GM04504 (cell line): ENCODE measurements at places on chromosomes 5 and 9.

GRCh38 chr5:141155540-141156374 lies 5.9 kb downstream of the PCDHB6 start:
- no peak for DNase-seq

GRCh38 chr5:107542428-107542827 lies 128.3 kb downstream of the EFNA5 start:
- DNase-seq = peak; percentile 38

GRCh38 chr9:87135074-87135473 lies 187.8 kb upstream of the GAS1 start:
- DNase-seq = no peak

- no peak for DNase-seq
Measured at GRCh38 chr5:137176609-137177008, 322.5 kb downstream of the SPOCK1 start.

GRCh38 chr9:136289651-136290507 lies 14.0 kb downstream of the CCDC187 start:
- DNase-seq = no peak

GRCh38 chr9:113559834-113560800 lies 96.6 kb downstream of the RGS3 start:
- DNase-seq = no peak

- DNase-seq = no peak
Measured at GRCh38 chr5:77077829-77078176, 9.3 kb downstream of the ZBED3 start.

- DNase-seq = no peak
Measured at GRCh38 chr5:14148890-14149671, 5.9 kb downstream of the TRIO start.

GRCh38 chr9:137241490-137242268 lies 592 bp downstream of the TUBB4B start:
- DNase-seq = no peak

- DNase-seq = no peak
Measured at GRCh38 chr9:113569472-113570060, 106.0 kb downstream of the RGS3 start.

GRCh38 chr9:12856603-12857002 lies 81.8 kb downstream of the LURAP1L start:
- DNase-seq = no peak

- no peak for DNase-seq
Measured at GRCh38 chr9:79623799-79624721, 52.3 kb downstream of the TLE4 start.

GRCh38 chr5:162990856-162991497 lies 446.4 kb upstream of the CCNG1 start:
- no peak for DNase-seq

GRCh38 chr5:138350563-138350890 lies 2.0 kb upstream of the KDM3B start:
- DNase-seq = no peak

GRCh38 chr9:71604197-71605063 lies 163.9 kb downstream of the CEMIP2 start:
- peak; percentile 37 for DNase-seq

DNA sequence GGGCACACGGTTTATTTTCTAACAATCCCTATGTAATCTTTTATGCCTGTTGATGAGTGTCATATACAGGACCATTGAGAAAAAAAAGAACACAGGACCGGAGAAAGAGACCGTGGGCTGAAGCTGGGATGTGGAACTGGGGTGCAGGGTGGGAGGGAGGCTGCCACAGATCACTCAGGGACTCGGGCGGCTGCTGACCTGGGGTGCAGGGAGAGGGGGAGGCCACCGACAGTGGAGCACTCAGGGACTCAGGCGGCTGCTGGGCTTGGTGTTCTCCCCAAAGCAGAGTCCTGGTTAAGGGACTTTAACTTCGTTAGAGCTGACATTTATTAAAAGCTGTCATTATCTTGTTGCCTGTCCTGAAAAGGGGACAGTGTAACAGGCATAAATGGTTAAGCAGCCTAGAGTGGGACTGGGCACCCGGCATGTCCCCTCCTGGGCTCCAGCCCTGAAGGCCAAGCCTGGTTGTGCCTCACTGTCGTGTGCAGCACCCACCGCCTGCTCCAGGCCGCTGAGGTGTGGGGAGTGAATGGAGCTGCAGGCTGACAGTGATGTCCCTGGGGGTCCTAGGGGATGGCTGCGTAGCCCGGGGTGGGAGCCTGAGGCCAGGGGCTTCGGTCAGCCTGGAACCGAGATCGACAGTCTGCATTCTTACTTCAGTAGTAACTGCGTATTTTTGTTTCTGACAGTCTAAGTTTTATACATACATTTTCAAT lies 14.0 kb downstream of the NDUFS6 start:
- no peak for DNase-seq

GRCh38 chr5:145375521-145375920 lies 459.6 kb downstream of the PRELID2 start:
- no peak for DNase-seq

DNA sequence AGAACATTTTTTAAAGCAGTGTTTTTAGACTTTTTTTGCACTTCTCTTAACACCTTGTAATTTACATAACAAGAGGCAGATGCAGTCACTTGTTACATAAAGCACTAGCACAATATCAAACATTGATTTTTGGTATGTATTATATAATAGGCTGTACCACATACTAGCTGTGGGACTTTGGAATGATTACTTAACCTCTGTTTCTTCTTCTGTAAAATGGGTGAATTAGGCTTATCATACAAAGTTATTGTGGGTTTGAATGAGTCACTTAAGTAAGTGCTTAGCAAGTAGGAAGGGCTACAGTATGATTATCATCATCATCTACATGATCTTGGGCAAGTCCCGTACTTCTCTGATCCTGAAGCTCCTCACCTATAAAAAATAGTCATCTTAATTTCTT lies 2.1 kb downstream of the FAM81B start:
- DNase-seq = no peak

DNA sequence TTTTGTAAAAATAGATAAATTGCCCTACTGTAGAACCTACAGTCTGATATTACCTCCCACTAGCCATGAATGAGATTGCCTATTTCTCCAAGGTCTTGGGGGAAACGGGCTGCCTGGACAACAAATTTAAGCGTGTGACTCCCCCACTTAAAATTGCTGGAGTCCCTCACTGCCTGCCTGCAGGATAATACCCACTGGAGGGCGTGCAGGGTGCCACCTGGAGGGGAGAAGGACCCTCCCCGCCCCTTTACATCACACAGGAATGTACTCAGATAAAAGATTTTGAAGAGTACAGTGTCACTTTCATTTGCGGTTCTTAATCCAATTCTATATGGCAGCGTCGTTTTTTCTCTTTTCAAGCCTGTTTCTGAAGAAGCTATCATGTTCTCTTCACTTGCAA lies 6.2 kb upstream of the TRIM7 start:
- DNase-seq = no peak

DNA sequence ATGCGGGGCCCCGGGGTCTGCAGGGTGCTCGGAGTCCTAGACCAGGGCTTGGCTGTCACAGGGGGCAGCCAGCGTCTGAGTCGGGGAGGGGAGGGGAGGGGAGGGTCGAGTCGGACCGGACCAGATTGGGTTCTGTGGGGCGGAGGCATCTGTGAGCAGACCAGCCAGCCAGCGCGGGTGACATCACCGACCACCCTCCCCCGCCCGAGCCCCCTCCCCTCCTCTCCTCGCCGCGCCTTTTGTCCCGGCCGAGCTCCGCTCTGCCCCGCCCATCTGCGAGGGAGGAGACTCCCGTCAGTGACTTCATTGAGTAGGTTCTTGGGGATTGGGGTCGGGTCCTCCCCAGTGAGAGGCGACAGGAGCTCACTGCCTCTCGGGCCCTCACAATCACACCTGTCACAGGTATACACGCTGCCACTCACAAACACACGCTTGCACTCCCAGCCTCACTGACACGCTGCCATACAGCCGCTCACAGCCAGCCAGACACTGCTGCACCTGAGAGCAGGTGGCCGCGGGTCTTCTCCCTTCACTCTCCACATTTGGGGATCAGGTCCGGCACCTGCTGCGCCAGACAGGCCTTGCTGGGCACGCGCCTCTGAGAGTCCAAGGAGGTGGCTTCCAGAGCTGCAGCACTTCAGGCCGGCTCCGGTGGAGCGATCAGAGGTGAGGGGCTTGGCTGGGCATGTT lies 546 bp downstream of the DNAJB5 start:
- DNase-seq = no peak

DNA sequence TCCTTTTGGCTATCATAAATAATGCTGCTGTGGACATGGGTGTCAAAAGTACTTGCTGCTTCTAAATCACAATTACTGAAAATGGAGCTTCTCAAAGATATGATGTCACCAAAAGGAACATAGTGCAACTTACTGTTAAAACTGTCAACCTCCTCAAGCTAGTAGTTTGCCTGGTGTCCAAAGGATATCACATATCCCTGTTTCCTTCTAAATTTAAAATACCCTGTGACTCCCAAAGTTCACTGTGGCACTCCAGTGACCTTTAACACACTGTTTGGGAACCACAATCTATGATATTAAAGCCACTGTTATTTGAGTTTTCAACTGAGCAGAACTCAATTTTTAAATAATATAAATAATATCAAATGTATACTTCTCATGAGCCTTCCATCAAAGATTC lies 18.2 kb downstream of the GLIS3 start:
- no peak for DNase-seq

DNA sequence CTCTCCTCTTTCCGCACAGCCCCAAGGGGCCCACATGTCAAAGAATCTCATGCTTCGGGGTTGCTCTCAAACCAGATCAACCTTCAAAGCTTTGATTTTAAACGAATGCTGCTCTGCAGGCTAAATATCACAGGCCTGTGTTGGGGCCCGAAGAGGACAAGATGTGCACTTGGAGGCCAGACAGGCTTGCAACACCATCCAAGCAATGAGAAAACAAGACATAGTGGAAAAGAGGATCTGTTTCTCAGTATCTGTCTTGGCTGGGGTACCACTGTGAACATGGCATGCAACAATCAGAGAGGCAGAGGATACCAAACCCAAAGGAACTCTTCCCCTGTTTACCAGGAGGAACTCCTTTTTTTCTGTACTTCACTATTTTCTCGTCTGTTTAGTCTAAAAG lies 321.8 kb downstream of the SLIT3 start:
- DNase-seq = no peak

- DNase-seq = no peak
Measured at GRCh38 chr9:33638391-33638915, 114.4 kb downstream of the ANKRD18B start.

GRCh38 chr5:11617080-11617479 lies 287.2 kb downstream of the CTNND2 start:
- DNase-seq = no peak

GRCh38 chr5:61334868-61335615 lies 3.0 kb downstream of the ZSWIM6 start:
- no peak for DNase-seq

GRCh38 chr9:71850996-71851395 lies 60.0 kb downstream of the ABHD17B start:
- DNase-seq = no peak

DNA sequence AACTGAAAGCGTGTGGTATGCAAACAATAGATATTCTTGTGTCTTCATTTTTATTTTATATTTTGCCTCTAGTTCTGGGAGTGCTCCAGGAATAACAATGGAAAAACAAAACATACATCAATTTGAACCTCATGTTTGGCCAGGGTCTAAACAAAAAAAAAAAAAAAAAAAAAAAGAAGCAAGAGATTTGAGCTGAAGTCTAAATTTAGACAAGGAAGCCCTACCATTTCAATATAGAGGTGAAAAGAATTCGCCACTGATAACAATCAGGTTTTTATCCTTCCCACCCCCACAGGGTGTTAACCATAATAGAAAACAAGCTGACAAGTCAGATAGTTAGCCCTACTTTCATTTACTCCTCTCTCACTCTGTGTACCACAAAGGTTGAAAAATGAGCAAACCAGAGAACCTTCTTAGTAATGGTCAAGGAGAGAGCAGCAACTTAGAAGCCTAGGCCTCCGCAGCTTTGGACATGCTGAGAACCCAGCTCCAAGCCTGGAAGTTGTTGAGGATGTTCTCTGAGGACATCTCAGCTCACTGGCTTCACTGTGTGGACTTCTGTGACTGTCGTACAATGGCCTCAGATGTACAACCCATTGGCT lies 118.2 kb upstream of the HMHB1 start:
- no peak for DNase-seq

- peak; percentile 8 for DNase-seq
Measured at GRCh38 chr9:19498015-19498414, 89.2 kb downstream of the ACER2 start.

GRCh38 chr5:41363343-41363986 lies 146.9 kb downstream of the PLCXD3 start:
- no peak for DNase-seq

DNA sequence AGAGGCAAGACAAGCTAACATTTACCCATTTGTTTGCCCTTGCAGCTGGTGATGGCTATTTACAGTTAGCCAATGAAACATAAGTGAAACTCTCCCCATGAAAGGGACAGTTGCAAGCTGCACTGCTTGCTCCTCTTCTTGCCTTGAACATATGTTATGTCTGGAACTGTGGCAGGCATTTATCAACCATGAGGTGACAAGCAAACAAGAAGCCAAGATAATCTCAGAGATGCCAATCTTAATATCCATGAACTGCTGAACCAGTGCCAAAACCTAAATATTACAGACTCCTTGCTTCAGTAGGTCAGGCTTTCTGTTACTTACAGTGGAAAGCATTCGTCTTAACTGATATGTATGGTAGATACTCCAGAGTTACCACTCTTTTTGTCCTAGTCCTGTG lies 133.4 kb downstream of the ACTBL2 start:
- DNase-seq = no peak

DNA sequence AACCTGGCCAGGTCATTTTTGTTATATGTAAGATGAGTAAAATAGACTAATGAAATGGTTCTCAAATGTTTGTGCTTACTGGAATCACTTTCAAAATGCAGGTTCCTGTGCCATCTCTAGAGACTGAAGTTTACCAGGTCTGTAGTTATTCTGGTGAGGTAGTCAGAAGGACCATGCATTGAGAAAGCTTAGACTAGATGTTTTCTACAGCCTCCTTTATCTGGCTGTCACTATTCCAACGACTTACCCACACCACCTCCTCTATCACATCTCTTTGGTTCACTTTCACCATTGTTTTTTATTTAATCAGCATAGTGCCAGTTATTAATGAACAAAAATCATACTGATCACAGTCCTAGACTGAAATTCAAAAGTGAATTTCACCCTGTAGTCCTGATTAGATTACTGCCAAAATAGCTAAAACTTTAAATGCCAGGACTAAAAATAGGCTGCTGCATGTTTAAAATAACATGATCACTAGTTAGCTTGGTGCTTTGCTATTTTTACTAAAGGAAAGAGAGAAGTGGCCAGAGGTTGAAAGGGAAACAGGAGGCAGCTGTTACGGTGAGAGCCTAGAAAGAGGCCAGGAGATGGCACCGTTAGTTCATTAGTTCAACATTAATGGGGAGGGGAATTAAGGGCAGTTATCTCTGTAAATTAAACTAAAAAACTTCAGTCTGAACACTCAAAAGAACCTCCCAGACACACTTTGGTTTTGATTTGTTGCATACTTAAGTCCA lies 13.9 kb upstream of the FNIP1 start:
- DNase-seq = no peak

- DNase-seq = no peak
Measured at GRCh38 chr5:17020678-17021601, 84.9 kb upstream of the MYO10 start.

GRCh38 chr5:105639511-105639910 lies 2031.2 kb downstream of the EFNA5 start:
- DNase-seq = no peak
